ENCODE measurements at places on chromosomes 16 and 17.

DNA sequence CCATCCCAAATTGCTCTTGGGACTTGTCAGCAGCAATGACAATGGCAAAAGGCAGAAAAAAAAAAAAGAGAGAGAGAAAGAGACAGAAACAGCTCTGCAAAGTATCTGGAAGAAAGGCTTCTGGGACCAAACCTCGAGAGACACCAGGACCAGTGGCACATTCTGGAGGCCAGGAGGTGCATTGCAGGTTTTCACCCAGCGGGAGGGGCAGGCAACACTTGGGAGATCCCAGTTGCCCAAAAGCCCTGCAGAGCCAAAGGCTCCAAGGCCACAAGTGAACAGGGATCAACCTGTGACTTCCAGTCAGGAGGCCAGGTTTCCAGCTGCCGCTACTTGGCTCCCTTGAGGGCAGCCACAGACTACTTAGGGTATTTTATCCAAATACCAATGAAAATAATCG, 110.8 kb upstream of the CDH5 start:
- DNase-seq = no peak

- DNase-seq = no peak
These were observed 12.0 kb downstream of the TBC1D24 start for GRCh38 chr16:2486645-2487516.

DNA sequence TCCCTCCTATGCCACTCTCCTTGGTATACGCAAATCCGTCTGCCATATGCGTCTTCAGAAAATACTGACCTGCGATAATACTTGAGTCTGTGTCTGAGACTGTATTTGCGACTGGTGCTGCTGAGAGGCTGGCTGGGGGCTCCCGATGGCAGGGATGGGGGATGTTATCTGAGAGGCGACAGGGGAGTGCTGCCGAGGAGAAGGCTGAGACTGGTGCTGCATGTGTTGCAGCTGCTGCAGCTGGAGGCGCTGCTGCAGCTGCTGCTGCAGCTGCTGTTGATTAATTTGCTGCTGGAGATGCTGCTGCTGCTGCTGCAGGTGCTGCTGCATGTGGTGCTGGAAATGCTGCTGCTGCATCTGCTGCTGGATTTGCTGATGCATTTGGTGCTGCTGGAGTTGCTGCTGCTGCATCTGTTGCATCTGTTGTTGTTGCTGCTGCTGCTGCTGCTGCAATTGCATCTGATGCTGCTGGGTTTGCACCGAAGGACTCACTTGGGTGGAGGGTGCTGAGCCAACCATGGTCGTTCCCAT, 107.7 kb downstream of the TOX3 start:
- no peak for DNase-seq

GRCh38 chr16:16973707-16974591, 496.8 kb downstream of the XYLT1 start:
- peak; percentile 19 for DNase-seq

DNA sequence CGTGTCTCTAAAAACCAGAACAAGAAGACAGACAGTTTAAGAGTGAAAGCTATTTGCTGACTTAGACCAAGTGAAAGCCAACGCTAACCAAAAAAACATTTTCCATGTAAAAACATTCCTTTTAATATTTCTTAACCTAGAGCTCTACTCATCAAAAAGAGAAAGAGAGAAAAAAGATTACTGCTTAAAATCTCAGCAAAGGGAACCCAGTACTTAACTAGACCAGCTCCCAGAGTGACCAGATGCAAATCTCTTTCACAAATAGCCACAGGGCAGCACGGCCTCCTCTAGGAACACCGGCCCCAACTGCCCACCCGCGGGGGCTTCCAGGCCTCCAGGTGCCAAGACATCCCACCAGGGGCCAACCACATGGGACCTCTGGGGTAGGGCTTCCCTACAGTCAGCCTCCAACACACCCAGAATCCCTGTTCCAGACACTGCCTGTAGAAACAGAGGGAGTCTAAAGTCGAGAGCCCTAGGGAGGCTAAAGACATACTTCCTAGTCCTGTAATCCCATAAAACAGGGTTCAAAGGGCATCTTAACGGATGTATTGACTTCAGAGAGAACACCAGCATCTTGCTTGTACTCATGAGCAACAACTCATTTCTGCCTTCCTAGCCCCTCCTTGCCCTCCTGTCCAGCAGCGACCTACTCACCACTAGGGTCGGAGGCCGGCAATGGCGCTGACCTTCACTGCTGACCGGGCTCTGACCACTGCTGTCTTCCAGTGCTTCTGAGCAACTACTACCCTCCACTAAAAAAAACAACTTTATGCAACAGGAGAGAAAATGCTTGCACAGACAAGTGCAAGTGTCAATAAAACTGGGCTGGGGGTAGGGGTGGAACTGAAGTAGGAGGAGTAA, 21.3 kb downstream of the ZCCHC14 start:
- no peak for DNase-seq

DNA sequence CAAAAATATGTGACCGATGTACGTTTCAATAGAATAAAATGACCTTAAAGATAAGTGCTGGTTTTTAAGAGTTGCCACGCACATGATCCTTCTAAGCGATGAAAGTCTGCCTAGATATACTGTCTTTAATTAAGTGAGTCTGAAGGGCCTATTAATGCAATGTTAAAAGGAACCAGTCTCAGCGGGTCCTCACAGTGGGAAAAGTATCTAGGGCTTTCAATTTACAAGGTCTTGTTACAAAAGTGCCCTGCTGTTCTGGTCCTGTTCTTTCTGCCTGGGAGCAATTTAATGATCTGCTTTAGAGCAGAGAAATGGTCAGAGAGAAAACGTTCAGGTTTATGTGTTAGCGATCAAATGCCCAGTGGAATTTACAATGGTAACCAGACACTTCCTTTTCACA, 864.0 kb downstream of the KCNJ2 start:
- DNase-seq = peak; percentile 12

DNA sequence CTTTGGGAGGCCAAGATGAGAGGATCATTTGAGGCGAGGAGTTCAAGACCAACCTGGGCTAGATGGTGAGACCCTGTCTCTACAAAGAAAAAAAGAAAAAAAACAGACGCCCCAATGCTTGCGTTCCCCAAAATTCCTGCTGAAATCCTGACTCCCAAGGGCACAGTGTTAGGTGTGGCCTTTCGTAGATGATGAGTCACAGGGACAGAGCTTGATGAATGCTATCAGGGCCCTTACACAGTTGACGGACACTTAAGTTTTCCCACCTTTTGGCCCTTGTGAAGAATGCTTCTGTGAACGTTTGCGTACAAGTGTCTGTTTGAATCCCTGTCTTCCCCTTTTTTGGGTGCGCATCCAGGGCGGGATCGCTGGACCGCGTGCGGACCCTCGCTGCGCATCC, 16.5 kb upstream of the ZNF750 start:
- no peak for DNase-seq

DNA sequence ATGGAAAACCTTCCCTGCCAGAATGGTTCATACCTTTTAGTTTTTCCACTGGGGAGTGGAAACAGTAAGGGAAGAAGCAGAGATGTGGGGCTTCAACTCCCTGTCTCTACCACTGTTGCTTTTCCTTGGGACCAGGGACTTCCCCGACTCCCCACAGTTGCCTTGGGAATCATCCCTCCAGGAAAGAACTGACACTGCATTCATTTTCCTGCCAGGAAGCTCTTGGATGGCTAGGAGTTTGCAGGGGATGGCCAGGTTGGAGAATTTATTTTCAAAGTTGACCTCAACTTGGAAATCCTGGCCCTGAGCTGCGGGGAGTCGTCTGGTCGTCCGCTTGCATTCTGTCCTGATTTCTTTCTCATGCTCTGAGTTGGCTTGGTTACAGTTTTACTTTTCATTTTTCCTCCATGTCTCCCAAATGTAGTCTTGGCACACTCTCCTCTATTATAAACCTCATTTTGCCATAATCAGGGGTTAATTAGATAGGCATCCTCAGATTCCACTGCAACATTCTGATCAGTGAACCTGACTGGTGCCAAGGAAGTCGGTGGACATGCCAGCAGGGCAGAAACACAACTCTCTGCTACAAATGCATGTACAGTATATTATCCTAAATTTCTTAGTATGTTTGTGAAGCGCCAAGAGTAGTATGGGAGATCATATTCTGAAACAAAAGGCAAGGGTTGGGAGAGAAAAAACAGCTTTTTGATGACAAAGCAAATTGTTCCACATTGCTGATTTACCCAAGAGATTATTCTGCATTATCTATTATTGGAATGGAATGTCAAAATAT, 220.5 kb upstream of the XYLT1 start:
- DNase-seq = no peak

- DNase-seq = no peak
These were observed 27.9 kb downstream of the OMG start for GRCh38 chr17:31269036-31269577.

- no peak for DNase-seq
These were observed 9.3 kb downstream of the ZACN start for GRCh38 chr17:76088041-76088867.

DNA sequence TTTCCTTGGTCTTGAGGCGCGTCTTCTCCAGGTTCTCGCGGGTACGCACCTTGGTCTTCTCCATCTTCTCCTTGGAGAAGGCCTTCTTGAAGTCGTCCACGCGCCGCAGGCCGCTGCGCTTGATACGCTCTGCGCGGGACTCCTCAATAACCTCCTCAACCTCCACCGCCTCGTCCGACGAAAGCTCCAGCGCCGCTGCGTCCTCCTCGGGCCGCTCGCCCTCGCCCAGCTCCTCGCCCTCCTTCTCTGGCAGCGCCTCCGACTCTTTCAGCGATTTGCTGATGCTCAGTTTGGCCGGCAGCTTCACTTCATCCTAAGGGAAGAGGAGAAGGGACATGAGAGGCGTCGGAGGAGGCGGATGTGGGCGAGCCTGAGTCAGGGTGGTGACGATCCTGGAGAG, 16.8 kb upstream of the STAT3 start:
- DNase-seq = no peak

GRCh38 chr16:8305201-8305600, 285.1 kb downstream of the TMEM114 start:
- no peak for DNase-seq

GRCh38 chr17:11598274-11599221, at the start of gene DNAH9:
Gene DNAH9, plus strand, starts transcription at chr17:11598470. Its CDS starts 29 bp downstream, at chr17:11598499.
- DNase-seq = peak; percentile 97

DNA sequence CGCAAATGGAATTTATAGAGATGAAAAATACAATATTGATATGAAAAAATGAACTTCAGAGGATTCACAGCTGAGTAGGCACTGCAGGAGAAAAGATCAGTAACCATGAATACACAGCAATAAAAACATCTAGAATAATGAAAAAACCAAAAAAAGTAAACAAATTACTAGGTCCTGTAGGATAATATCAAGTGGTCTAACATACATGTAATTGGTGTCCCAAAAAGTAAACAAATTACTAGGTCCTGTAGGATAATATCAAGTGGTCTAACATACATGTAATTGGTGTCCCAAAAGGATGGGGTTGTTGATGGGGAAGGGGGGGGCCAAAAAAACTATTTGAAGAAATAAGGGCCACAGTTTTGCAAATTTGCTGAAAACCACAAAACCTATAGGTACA, 43.4 kb downstream of the ZNF18 start:
- no peak for DNase-seq

DNA sequence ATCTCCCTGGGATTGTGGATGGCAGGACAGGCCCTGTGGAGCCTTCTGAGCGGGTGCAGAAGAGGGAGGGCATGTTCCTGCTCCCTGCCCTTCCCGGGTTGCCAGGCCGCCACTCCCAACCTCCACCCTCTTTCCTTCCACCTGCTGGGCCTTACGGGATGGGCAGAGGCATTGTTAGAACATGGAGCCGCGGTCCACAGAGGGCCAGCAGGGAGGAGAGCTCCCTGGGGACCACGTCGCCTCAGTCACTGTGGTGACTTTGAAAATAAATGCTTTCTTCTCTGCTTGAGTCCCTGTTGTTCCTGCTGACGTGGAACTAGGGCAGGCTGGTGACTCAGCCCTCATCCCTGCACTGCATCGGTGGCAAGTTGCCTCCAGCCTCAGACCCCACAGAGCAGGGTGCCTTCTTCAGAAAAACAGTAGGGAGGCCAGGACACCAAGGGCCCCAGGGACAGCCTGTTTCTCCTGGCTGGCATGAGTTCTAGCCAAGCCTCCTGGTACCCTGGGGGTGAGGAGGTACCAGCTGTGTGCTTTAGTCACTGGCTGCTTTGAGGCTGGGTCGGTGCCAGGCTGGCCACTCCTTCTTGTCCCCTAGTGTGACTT, 224.9 kb downstream of the SEC14L1 start:
- DNase-seq = no peak

- no peak for DNase-seq
These were observed 6.5 kb downstream of the P2RX5 start for GRCh38 chr17:3689262-3690093.

GRCh38 chr17:59858932-59859331, 33.8 kb downstream of the TUBD1 start:
- no peak for DNase-seq

DNA sequence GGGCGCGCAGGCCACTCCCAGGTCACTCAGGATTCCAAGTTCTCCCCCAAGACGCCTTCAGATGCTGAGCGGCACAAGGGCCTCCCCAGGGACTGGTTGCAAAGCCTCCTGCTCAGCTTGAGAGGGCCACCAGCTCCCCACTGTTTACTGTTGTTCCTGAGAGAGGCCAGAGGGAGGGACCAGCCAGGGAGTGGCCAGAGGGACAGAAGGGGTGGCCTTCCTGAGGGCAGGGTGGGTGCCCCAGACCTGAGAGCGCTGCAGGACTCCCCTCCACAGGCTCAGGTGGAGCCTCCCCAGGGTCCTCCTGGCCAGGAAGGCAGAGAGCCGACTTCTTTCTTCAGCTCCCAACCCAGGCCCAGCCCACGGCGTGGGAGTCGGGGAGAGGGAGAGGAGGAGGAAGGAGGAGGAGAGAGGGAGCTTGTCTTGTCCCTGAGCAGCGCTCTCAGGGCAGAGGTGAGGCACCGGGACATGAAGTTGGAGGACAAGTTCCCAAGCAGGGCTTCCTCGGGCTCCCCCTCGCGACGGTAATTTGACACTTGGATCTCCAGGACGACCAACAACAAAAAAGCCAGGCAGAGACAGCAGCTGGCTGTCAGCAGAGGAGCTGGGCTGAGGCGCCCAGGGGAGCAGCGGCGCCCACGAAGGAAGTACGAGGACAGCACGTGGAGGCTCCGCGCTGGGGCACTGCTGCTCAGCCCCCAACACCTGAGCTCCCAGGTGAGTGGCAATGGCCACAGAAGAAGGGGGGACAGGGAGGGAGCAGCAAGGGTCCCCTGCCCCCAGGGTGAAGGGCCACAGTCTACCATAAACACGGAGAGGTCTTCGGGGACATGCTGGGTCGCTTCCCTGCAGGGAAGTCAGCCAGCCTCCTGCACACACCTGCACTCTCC, 497 bp downstream of the SMIM5 start:
- peak; percentile 97 for DNase-seq

DNA sequence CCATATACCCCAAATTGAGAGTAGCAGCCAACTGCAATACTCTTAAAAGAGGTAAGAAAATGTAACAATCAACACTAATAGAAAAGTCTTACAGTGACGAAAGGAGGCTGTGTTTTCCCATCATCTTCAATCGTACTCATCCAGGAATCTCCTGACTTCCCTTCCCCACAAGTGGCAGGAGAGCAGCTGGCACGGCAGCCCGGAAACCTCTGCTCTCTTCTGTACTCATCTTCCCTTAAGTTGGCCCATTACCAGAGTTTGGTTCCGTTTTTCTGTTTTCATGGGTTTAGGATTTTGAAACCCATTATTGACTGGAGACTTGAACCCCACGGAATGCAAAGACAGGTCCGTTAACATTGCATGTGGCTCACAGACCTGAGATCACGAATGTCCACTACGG, 11.7 kb upstream of the CD300H start:
- DNase-seq = no peak

- DNase-seq = no peak
These were observed 6.7 kb upstream of the CAPN15 start for GRCh38 chr16:520847-521246.

GRCh38 chr17:63699638-63700527, at the start of gene LIMD2:
Gene LIMD2, minus strand, starts transcription at chr17:63700125. Its CDS starts 827 bp downstream, at chr17:63699298.
- DNase-seq = peak; percentile 41

Data from renal pelvis (tissue), 12 donors.